ENCODE measurements at places on chromosomes 5 and 9.

DNA sequence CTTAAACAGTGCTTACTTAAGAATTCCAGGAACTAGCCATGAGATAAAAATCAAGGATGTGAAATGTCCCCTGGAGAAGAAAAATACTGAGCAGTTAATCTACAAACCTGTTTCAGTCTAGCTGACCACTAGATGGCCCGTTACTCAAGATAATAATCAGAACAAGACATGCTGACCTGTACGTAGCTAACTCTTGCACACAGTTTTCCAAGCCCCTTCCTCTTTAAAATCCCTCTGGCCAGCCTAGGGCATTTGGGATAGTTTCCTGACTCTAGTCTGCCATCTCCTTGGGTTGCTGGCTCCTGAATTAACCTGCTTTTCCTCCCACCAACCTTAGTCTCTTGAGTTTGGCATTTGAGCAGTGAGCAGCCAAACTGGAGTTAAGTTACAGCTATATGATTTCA, 59.2 kb upstream of the TRAF1 start:
- DNase-seq, result no peak

DNA sequence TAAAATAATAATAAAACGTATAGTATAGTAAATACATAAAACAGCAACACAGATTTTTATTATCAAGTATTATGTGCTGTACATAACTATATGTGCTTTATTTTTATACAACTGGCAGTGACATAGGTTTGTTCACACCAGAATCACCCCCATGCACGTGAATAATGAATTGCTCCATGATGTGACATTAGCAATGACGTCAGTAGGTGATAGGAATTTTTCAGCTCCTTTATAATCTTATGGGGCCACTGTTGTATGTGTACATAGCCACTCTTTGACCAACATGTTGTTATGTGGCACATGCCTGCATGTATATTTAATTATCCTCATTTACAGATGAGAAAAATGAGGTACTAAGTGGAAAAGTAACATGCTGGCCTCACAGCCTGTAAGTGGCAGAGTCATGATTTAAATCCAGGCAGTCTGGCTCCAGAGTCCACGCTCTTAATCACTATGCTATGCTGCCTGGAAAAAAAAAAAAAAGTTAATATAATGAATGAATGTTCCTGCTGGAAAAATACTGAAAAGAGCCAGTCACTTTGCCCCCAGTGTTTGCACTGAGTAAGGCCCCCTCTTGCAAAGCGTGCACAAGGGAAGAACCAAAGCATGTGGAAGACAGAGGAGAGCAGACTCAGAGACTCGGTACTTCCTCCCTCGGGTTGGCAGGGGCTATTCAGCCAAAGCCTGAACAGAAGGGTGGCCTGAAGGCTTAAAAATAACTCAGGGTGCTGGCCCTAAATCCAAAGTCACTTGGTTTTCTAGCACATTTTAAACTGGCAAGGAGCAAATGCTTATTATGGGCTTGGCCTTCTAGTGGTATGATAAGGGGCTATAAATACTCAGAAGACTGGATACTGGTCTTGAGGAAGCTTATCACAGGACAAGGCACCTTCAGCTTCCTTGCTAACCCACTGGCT, 206.8 kb downstream of the GLIS3 start:
- DNase-seq, result no peak

DNA sequence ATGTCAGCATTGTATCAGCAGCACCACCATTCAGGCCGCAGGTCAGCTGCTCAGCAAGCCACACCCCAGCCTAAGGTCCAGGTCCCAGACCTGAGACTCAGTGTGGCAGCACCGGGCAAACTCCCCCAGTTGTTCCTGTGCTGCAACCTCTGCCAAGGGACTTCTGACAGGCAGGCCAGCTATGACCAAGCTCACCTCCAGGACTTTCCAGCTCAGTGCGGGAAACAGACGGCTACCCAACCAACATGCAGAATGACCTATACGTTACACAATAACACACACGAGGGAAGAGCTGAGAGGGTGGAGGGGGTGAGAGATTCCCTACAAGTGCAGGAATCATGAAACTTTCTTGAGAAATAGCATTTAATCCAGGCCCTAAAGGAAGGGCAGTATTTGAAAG, 143.7 kb downstream of the FSTL4 start:
- no peak for DNase-seq

GRCh38 chr9:125956102-125956501, 208.9 kb downstream of the PBX3 start:
- DNase-seq, result no peak

GRCh38 chr9:16062542-16063240, 509.8 kb downstream of the CCDC171 start:
- no peak for DNase-seq

DNA sequence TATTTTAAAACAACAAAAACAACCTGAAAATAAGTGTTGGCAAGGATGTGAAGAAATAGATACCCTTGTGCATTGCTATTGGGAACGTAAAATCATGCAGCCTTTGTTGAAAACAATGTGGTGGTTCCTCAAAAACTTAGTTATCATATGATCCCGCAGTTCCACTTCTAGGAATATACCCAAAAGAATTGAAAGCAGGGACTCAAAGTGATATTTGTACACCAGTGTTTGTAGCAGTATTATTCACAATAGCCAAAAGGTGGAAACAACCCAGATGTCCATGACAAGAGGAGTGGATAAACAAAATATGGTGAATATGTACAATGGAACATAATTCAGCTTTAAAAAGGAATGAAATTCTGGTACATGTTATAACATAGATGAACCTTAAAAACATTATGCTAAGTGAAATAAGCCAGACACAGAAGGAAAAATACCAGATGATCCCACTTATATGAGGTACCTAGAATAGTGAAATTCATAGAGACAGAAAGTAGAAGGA, 29.0 kb downstream of the IRF1 start:
- DNase-seq, result no peak

- no peak for DNase-seq
These were observed 357.9 kb upstream of the CCNH start for GRCh38 chr5:87770601-87771121.

DNA sequence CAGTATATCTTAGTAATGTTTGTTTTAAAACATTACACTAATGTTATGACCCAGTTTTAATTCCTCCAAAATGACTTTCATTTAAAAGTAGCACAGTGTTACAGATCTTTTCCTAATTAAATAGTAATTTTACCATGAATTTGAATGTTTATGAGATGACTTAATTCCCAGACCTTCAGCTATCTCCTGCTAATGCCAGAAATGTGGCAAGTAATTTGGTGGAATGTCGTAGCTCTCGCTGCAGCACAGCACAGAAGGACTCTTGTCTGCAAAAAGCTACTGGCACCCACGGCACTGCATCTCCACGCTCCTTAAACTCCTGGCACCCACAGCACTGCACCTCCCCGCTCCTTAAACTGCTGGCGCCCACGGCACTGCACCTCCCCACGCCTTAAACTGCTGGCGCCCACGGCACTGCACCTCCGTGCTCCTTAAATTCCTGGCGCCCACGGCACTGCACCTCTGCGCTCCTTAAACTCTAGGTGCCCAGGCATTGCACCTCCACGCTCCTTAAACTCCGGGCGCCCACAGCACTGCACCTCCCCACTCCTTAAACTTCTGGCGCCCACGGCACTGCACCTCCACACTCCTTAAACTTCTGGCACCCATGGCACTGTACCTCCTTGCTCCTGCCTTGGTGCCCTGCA, 163.1 kb downstream of the CDK5RAP2 start:
- DNase-seq, result no peak

DNA sequence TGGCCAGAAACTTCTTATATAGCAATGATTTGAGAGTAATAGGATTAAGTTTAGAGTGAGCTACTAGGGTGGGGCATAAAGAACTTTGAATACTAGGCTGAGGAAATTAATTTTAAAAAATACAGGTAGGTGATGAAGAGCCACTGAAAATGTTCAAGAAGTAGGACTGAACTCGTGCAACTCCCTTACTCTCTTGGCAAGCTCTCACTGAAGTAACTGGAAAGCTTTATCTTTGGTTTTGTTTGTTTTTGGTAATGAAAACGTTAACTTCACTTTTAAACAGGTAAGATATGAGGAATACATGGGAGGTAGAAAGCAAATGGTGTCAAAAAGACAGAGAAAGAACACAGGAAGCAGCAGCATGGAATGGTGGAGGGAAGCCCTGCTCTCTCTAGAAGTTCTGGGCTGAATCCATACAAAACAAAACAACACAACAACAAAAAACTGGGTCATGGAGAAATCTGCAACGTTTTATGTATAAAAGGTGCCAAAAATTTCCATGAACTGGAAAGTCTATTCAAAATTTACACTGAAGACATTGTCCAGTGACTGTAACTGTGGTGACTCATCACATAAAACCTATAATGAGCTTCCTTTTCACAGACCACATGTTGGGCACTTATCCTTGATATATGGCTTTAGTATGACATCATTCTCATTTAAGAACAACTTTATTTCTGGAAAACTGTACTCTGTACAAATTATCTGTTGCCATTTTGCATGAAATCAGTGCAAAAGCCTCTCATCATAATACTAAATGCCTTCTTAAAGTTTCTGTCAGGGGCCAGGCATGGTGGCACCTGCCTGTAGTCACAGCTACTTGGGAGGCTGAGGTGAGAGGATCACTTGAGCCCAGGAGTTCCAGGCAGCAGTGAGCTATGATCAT, 91.2 kb upstream of the CHD1 start:
- DNase-seq, result no peak
